ENCODE measurements at places on chromosomes 4 and X. TPM values are rescaled to one million over a fixed set of nuclear protein-coding genes. Genes with fewer than 3 reads are reported as not detected.

The LAP3 gene
- total RNA-seq: 231 TPM

The MAGEC2 gene
- total RNA-seq: not detected

The ARAP2 gene
- 21.6 TPM for total RNA-seq

The PGK1 gene
- 270 TPM for total RNA-seq

The PABPC1L2B gene
- not detected for total RNA-seq

The DEFB131A gene
- not detected for total RNA-seq

The SPANXA1 gene
- total RNA-seq: not detected

DNA sequence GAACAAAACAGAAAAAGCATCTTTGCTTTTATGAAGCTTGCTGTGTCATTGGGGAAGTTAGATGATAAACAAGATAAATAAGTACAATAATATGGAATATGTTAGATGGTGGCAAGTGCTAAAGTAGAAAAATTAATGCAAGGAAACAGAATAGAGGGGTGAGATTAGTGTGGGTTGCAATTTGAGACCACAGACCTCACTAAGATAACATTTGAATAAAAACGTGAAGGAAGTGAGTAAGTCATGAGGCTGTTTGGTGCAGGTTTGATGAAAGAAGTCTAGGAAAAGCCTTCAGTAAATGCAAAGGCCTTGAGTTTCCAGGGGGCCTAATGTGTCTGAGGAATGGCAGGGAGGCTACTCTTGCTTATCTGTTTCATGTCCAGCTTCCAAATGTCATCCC lies 102.5 kb downstream of the CFAP299 start:
- DNase-seq: no peak

- DNase-seq: no peak
These were observed 8.9 kb upstream of the DCK start for GRCh38 chr4:70984589-70984988.

GRCh38 chr4:188387179-188387791 lies 248.0 kb downstream of the TRIML1 start:
- no peak for DNase-seq

DNA sequence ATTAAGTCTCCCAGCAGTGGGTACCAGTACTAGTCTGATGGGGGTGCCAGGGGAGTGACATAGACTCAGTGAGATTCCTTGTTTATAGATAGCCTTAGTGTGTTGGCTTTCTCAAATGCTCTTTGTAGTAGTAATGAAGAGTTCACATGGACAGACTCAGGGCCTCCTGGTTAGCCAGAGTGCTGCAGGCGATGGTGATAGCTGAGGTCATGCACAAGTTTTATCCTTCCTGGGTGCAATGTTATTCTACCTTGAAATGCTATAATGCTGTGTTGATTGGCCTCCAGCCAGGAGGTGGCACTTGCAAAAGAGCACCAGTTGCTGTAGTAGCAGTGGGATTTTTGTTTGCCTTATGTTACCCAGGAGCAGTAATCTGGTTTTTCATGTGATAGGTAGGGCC lies 35.5 kb upstream of the ADH4 start:
- DNase-seq: no peak

DNA sequence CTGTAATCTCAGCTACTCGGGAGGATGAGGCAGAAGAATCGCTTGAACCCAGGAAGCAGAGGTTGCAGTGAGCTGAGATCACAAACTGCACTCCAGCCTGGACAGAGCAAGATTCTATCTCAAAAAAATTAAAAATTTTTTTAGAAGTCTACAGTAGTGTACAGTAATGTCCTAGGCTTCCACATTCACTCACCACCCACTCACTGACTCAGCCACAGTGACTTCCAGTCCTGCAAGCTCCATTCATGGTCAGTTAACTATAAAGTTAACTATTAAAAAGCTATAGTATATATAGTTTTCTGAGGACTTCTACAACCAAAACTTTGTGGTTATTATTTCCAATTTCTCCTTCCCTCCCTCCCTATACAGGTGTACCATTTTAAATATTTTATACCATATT lies 34.7 kb upstream of the NEUROG2 start:
- no peak for DNase-seq

GRCh38 chr4:83581411-83582288 lies 45.7 kb downstream of the GPAT3 start:
- no peak for DNase-seq

- no peak for DNase-seq
These were observed 75.3 kb downstream of the PPARGC1A start for GRCh38 chr4:23814587-23814986.

GRCh38 chr4:153577053-153577452 lies 107.0 kb upstream of the TLR2 start:
- DNase-seq: no peak

- DNase-seq: no peak
These were observed 41.5 kb downstream of the CBLL2 start for GRCh38 chrX:22314211-22314610.

DNA sequence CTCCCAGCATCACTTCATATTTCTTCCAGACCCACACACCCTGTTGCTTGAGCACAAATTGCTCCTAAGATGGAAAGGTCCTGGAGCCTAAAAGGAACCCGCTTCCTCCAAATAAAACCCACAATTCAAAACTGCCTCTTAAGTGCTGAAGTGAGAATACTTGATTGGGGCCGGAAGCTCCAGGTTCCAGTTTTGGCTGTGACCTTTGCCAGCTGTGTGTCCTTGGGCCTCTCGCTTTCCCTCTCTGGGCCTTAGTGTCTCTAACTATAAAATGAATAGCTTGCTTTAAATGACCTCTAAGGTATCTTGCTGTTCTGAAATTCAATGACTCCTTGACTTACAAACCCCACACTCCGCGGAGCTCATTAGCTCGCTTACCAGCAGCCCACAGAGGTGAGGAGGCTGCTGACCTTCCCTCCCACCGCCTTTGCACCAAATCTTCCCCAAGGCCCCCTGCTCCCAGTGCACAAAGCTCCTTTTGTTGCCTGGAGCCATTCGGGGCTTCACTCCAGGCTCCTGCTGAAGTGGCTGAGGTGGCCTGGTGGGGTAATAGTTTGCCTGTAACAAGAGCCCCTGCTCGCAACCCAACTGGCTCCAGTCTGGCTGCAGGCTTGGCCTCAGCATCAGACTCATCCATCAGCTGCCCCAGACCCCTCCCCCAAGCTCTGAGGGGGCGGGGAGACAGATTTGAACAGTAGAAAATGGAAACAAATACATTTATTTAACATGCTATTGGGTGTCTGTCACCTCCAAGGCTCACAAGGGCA lies 21.8 kb downstream of the STARD8 start:
- no peak for DNase-seq

DNA sequence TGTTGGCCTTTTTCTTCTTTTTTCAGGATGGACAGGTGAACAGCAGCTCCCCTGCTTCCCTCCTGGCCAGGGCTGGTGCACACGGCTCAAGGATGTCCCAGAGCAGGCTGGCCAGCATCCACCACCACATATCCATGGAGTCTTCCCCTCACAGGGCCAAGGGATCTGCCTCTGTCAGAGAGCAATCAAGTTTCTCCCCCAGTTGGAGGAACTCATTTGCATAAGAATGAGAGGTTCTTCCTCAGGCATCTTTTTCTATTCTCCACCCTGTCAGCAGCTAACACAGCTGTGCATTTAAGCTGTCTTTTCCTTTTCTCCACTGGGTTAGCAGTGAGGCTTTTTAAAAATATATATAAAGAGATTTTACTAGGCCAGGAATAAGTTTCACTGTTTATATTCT lies 143.8 kb downstream of the ANAPC10 start:
- no peak for DNase-seq

DNA sequence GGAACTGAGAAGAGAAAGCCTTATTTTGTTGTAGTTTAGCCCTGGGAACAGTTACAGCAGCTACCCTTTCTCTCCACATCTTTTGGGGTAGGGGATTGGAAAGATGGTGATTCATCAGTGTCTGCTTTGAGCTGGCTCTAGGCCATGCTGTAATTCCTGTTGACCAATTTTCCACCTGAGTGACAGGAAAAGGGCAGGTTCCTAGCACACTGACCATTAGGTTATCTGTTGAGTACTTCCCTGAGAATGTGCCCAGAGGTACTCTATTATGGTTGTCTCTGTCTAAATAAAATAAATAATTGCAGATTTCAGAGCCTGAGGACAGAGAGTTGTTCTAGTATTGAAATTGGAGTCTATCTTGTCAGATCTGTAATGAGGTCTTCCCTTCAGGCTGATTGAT lies 109.0 kb downstream of the ENOX2 start:
- DNase-seq: no peak

DNA sequence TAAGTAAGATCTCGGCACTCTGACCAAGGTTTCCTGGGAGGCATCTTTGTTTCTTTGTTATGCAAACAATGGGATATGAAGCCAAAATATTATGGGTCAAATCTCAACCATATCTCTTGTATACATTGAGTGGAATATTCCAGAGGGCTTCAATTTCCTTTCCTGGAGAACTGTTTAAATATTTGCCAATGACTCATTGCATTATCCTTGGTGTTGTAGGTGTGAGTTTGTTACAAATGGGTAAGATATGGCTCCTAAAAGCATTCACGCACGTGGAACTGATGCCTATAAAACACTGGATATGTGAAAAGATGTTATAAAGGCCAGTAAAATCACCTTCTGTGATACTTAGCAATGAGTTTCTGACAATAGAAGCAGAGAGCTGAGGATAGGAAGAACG lies 150.5 kb upstream of the WDR1 start:
- DNase-seq: no peak

- no peak for DNase-seq
These were observed 4.1 kb upstream of the FAM200B start for GRCh38 chr4:15677507-15677988.

DNA sequence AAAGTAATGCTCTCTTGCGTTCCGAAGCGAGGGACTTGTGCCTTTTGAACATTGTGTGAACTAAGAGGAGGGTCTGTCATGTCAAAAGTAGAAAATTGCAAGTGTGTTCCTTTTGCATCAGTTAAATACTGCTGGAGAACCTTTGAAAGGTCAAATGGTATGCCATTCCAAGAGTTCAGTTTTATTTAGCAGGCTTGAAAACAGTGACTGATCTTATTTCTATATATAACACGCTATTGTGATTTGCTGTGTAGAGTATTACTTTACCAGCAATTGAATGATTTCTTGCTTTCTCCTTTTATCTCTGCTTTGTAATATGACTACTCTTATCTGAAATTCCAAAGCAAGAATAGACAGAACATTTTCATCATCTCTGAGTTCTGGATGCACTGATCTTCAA lies at the start of gene TECRL:
TECRL (minus strand) TSS at position 151 of the 400 bp plus-strand sequence; CDS start at position 52, 99 bp downstream.
- no peak for DNase-seq

DNA sequence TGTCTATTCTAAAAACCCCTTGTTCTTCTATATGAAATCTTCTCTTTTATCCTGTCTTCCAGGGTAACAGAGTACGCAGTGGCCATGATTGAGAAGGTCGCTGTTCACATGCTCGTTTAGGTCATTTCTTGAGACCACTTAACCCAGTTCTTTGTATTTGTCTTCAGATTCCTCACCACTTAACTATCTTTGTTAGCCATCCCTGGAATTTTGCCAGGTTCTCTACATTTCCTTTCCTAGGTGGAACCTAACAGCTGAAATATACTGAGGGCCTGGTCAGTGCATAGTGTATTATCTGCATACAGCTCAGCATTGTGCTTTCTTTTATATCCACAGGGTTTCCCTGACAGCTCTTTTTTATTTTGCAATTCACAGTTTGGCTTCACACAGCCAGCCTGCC lies 148.9 kb upstream of the GALNT7 start:
- no peak for DNase-seq

DNA sequence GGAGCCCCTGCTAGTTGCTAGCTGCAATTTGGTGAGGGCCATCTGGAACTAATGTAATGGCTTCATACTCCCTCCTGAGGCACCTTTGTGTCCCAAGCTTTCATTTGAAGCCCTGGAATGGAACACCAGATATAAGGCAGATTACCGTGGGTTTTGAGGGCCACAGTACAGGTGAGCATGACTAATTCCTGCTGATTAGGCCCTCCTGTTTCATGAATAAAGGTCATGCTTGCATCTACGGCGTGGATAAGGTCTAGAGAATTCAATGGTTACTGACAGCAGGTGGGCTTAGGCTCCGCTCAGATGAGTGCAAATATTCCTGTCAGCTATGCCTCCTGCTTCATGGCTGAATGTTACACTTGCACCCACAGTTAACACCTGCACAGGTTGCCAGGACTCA lies 495.4 kb downstream of the NAP1L3 start:
- DNase-seq: no peak

GRCh38 chr4:24007860-24008261 lies 118.0 kb upstream of the PPARGC1A start:
- no peak for DNase-seq

- DNase-seq: no peak
These were observed 52.0 kb downstream of the DTHD1 start for GRCh38 chr4:36333303-36333877.

- DNase-seq: no peak
These were observed 332 bp upstream of the RENBP start for GRCh38 chrX:153944800-153945150.
